ENCODE measurements at places on chromosomes 2 and 18.

- DNase-seq = no peak
Measured at GRCh38 chr2:22784566-22784965, 600.4 kb upstream of the KLHL29 start.

DNA sequence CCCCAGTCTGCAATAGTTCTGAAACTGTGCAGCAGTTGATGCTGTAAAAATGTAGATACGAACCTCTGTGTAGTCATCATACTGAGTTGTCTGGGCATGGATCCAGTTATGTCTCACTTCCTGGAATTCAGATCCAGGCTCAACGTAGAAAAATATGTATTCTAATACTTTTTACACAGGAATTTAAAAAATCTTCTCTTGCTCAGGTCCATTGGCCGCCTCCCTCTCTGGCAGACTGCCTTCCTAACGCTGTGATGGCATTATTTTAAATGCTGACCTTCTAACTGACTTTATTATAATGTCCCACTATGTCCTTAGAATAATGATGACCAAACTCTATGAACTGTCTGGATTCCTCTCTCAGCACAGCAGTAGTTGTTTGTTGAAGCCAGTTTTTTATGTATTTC, 119.6 kb downstream of the FEZ2 start:
- peak; percentile 89 for DNase-seq

GRCh38 chr2:240452462-240453256, 17.2 kb downstream of the GPC1 start:
- no peak for DNase-seq

DNA sequence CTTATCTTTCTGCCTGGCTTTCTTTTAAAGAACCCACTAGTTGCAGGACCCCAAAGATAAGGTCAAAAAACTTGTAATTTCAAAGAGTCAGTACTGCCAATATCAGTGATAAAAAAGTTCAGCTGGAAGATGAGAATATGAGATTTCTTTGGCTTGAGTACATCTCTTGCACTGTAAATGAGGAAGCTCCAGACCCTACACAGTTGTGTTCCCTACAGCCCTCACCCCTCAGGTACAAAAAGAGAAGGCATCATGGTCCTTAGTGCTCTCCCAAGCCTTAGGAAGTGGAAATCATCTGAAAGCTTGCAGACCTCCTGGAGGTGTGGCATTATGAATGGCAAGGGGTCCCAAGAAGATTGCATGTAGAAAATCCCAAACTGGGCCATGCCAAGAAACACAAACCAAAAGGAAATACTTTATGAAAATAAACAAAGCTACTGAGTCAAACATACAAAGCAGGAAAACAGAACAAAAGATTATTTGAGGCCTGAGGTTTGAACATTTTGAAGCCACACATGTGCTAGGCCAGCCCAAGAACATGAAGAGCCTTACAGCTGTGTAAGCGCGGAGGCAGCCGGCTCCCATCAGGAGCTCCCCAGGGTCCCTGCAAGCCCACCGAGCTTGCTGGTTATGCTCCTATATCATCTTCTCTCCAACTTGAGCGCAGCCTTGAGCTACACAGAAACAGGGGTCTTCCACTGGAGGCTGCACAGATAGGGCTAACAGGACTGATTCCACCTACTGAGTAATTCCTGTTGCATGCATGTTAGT, 217.0 kb downstream of the OSR1 start:
- peak; percentile 16 for DNase-seq

- DNase-seq = no peak
Measured at GRCh38 chr2:102399499-102400141, 23.3 kb upstream of the IL18RAP start.

- no peak for DNase-seq
Measured at GRCh38 chr2:232353096-232353495, 25.5 kb upstream of the ALPP start.

- no peak for DNase-seq
Measured at GRCh38 chr2:179741317-179741716, 120.1 kb downstream of the ZNF385B start.

DNA sequence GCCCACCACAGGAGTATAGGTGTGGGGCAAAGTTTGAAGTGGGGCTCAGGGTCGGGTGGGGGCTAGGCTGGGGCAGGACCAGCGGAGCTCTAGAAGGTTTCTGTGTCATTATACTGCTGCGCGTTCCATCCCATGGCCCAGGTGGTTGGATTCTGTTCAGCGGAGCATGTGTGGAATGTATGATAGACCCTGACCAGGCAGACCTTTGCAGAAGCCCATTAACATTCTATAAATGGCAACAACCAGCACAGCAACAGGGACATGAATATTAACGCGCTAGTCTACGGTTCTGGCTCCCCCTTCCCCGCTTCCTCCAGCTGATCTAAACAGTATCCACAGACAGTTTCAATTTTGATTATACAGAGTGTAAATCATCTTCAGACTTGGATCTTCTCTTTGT, 4.1 kb upstream of the PRKCE start:
- DNase-seq = no peak

- DNase-seq = no peak
Measured at GRCh38 chr2:149622343-149622742, 34.8 kb upstream of the MMADHC start.

- peak; percentile 15 for DNase-seq
Measured at GRCh38 chr18:332721-333510, 65.1 kb upstream of the THOC1 start.

GRCh38 chr18:58953627-58954026, 89.0 kb downstream of the ZNF532 start:
- no peak for DNase-seq

DNA sequence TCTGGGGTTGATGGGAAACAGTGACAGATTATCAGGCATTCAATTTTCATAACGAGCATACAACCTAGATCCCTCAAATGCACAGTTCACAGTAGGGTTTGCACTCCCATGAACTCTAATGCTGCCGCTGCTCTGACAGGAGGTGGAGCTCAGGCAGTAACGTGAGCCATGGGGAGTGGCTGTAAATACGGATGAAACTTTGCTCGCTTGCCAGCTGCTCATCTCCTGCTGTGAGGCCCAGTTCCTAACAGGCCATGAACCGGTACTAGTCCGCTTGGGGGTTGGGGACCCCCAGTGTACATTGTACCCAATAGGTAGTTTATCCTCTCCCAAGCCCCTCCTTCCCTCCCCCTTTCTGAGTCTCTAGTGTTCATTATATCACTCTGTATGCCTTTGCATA, 94.6 kb downstream of the PTH2R start:
- DNase-seq = no peak

GRCh38 chr2:184338771-184339170, 259.6 kb upstream of the ZNF804A start:
- DNase-seq = no peak

GRCh38 chr2:225797394-225797793, 397.9 kb downstream of the NYAP2 start:
- no peak for DNase-seq

DNA sequence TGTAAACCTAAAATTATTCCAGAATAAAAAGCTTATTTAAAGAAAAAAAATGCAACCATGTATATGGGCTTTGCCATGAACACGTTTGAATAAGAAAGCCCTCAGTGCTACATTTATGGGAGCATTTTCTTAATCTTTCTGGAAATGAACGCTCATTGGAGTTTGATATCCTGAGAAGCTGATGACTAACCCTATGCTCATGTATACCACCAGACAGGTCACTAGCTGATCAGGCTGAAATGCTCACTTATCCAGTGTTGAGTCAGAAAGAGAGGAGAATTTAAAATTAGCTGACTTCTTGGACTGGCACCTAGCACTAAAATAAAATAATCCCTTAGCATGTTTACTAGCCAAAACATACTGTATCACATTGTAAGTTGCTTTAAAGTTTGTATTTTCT, 254.9 kb upstream of the SIX3 start:
- DNase-seq = peak; percentile 66

DNA sequence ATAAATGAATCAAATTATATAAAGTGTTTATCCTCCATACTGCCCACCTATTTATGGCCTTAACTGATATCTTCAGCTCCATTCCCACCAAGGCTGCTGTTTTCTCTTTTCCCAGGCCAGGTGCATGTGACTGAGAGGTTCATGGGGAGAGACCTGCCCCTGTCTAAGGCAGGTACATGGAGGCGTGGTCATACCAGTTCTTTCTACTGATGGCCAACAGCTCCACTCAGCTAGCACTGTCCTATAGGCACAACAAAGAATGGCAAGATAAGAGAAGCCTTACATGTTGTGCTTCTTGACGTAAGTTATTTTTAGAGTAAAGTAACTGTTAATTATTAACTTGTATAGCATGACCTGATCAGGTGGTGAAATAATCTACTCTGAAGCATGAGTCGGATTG, 16.8 kb downstream of the AKAIN1 start:
- no peak for DNase-seq

- no peak for DNase-seq
Measured at GRCh38 chr18:56089612-56090258, 501.7 kb upstream of the TCF4 start.

DNA sequence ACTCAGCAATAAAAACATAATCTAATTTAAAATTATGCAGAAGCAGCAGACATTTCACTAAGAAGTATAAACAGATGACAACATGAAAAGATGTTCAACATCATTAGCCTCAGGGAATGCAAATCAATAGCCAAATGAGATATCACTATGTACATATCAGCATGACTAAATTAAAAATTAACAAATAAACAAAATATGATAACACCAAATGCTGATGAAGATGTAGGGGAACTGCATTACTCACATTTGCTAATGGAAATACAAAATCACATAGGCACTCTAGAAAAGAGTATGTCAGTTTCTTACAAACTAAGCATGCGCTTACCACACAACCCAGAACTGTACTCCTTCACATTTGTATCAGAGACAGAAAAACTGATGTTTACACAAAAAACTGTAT, 487.2 kb upstream of the REG3G start:
- no peak for DNase-seq

DNA sequence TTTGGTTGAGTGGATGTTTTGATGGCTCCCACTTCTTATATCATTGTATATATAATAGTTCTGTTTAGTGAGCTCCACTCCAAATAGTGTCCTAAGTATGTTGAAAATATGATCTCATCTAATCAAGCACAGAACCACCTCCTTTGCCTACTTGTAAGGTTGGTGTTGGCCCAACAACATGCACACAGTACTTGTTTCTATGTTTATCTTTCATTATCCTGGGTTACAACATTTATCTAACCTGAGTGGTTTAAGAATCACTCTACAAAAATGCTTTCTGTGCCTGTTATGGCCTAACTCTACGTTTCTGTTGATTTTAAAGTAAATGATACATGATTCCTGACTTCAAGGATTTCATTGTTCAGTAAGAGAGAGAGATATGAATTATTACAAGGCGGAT, 281.9 kb downstream of the FIGN start:
- peak; percentile 66 for DNase-seq

DNA sequence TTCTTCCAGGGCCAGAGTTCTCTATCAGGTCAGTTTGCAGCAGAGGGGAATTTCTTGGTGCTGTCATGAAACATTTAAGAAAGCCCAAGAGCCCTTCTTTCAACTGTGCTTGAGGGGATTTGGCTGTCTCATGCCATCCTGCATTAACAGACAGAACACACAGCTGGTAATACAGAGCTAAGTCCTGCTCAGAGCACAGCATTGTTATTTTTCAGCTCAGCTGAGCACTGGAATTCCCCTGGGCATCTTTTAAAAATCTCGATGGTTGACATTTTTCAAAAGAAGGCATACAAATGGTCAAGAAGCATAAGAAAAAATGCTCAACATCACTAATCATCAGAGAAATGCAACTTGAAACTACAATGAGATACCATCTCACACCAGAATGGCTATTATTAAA, 14.9 kb upstream of the IL1R2 start:
- DNase-seq = no peak

GRCh38 chr2:64222351-64222750, 78.1 kb upstream of the PELI1 start:
- peak; percentile 73 for DNase-seq

GRCh38 chr2:226862623-226863022, 26.8 kb downstream of the RHBDD1 start:
- DNase-seq = no peak

DNA sequence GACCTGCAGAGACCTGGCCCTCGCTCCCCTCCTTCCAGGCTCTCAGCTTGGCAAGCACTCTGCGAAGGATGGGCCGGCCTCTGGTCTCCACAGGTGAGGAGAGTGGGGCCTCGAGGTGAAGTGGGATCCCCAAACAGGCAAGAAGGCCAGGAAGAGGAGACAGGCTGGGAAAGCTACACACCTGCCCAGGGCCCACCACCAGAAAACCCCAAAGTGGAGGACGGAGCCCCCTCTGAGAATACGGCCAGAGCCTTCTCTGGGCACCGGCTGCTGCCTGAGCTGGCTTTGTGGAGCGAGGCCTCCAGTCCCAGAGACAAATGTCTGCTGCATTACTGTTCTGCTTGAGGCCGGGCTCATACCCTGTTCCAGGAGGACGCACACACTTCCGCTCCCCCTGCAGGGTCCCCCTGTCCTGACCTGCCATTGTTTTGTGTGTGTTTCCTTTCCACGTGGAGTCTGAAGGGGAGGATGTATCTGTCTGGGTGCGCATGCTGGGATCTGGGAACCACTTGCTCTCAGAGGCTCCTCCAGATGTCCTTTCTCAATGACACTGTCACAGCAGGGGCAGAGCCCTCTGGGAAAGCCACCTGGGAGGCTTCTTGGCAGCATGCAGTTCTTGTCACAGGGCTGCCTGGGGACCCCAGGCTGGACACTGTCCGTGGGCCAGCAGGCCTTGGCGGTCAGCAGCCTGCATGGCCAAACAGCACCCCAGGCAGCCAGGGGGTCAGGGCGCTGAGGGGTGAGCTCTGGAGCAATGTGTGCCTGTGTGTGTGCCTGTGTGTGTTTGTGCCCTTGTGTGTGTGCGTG, 20.8 kb downstream of the KCNF1 start:
- no peak for DNase-seq

DNA sequence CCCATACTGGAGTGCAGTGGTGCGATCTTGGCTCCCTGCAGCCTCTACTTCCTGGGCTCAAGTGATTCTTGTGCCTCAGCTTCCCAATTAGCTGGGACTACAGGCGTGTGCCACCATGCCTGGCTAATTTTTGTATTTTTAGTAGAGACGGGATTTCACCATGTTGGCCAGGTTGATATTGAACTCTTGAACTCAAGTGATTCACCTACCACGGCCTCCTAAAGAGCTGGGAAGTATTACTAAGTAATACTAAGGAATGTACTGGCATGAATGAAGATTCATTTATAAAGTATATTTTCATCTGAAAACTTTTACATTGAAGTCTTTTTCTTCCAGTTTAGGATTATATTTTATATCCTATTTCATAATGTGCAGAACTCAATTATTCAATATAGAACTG, 38.1 kb downstream of the NUP35 start:
- DNase-seq = peak; percentile 80

DNA sequence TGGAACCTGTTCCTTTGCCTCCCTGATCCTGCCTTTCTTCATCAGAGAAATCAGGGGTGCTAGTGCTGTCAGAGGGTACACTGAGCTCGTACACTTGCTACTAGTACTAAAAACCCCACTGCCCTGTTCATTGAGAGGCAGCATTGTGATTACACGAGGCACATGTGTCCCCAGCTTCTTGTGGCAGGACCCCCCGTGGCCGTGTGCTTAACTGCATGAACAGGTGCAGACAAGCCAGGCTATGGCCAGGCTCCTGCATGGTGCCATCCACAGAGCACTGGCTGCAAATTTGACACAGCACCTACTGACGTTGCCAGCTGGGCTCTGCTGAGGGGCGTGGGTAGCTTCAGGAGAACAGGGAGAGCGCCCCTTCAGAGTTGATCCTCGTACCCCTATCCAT, 248.4 kb downstream of the GLI2 start:
- DNase-seq = no peak

GRCh38 chr18:24378598-24378997, 19.0 kb downstream of the OSBPL1A start:
- no peak for DNase-seq

- DNase-seq = no peak
Measured at GRCh38 chr2:207825045-207825954, 55.6 kb upstream of the FZD5 start.

- DNase-seq = peak; percentile 23
Measured at GRCh38 chr2:205066081-205066480, 520.8 kb downstream of the PARD3B start.
